ENCODE measurements at places on chromosomes 5 and 9.

DNA sequence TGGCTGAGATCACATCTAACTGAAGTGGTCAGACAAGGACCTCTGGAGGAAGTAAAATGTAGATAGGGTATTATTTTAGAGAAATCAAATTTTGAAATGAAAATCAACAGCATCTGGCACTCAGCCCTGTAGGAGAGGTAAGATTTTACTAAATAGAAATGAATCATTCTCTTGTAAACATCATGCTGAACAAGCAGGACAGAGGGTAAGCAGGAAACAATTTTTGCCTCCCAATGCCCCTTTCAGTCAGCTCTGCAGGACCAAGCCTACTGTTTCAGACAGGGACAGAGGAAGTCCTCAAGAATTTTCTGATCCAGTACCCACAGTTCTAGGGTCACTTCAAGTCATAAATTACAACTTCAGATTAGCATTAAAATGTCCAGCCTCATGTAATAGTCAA is 190.1 kb downstream of the ESM1 start:
- no peak for DNase-seq

GRCh38 chr9:90124961-90125360 is 517.7 kb downstream of the DIRAS2 start:
- no peak for DNase-seq

- DNase-seq, result peak; percentile 82
Observed at GRCh38 chr9:135602789-135603481, 36.4 kb downstream of the GLT6D1 start.

GRCh38 chr9:90783552-90783951 is 18.1 kb upstream of the SYK start:
- DNase-seq, result no peak

- no peak for DNase-seq
Observed at GRCh38 chr5:61308712-61309111, 23.3 kb upstream of the ZSWIM6 start.

DNA sequence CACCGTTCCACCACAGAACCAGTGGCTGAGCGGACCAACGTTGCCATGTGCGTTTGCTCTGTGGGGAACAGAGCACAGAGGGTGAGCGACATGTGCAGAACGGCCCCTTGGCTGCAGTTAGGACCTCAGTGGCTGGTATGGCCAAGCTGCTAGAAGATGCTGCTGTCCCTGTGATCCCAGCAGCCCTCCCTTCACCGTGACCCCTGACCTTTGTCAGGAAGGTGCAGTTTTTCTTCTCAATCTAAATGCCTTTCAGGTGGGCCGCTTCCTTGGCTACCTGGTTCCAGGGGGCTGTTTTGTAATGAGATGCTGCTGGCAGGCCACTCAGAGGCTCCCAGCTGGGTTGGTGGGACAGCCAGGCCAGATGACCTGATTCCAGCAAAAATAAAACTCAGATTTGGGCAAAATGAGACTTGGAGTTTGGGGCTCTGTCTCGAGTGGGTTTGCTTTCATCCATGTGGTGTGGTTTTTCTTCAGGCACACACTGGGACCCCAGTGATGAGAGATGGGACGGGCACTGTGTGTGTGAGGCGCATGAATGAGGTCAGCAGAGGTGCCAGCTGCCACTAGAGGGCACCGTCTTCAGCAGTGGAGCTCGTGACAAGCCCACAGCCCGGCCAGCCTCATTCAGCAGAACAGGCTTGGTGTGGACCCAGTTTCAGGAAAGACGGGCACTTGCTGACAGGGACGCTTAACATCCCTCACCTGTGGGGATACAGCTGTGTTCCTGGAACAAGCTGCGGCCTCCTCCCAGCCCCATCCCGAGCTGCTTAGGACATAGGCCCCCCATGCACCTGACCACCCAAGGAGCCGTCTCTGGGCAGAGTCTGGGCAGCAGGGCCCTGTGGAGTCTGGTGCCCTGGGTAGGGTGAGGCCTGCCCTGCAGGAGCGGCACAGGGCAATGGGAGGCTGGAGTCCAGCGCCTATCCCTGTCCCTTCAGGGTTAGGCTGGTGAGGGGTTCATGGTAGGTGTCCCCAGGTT is 4.1 kb downstream of the MRPS2 start:
- DNase-seq, result peak; percentile 64

- DNase-seq, result no peak
Observed at GRCh38 chr5:179215576-179215975, 129.7 kb downstream of the ADAMTS2 start.

GRCh38 chr5:22102823-22103359 is 750.3 kb downstream of the CDH12 start:
- DNase-seq, result no peak

DNA sequence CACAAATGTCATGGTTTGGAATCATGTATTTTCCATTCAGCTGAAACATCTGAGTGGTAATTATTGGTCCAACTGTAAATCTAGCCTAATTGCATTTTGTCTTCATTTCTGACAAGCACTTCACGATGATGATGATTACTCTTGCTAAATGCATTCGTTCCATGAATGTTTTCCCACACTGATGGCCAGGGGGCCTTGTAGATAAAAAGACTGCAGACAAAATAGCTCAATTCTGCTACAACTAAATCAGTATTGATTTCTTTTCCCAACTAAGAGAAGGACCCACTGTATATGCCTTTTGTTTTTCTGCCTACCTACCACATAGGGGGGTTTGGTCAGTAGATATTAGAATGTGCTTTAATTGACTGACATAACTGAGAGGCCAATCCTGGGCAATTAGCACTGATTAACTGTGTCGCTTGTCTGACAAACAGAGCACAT is 1351.3 kb upstream of the NUDT12 start:
- DNase-seq, result no peak

DNA sequence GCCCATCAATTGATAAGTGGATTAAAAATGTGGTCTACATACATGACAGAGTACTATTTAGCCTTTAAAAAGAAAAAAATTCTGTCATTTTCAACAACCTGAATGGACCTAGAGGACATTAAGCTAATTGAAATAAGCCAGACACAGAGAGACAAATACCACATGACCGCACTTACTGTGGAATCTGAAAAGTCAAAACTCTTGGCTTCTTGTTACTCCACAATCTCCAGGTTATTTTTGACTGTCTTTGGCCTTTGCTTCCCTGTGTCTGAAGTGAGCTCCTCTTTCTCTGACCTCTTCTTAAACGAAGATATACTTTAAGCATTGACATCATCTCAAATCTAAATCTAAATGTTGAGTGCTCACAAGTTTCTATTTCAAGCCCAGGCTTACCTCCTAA is 265.5 kb upstream of the ADRA1B start:
- no peak for DNase-seq

DNA sequence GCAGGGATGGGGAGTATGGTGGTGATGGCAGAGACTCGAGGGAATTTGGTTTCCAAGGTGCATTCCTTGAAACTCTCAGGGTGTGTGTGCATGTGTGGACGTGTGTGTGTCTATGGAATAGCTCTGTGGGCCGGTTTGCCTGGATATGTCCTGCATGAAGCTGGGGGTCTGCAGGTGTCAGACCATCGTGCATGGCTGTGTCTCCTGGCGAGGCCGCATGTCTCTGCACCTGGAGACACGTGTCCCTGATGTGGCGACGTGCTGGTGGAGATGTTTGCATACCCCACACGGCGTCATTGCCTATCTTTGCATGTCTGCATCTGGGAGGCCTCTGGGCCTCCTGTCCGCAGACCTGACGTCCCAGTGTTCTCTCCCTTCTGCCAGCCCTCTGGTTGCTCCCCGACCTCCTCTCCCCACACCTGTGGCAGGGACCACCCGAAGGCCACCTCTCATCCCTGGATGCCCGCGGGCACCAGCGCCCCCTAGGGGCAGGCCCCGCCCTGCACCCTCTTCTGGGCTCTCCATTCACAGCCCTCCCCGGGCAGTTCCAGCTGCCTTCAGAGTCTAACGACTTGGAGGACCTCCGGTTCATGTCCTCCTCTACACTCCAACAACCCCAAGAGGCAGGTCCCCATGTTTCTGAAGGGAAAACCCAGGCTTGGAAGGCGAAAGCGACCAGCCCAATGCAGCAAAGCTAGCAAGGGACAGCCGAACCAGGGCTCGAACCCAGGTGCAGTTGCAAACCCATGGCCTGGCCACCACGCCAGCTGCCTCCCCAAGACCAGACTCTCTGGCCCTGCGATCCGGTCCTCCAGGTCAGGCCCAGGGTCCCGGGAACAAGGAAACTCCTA is 88.6 kb downstream of the LMX1B start:
- peak; percentile 66 for DNase-seq

GRCh38 chr5:50666261-50667022 is at the start of gene PARP8:
TSS of gene PARP8 (plus strand) at chr5:50666637. CDS start at chr5:50667096, 459 bp downstream.
- peak; percentile 68 for DNase-seq

DNA sequence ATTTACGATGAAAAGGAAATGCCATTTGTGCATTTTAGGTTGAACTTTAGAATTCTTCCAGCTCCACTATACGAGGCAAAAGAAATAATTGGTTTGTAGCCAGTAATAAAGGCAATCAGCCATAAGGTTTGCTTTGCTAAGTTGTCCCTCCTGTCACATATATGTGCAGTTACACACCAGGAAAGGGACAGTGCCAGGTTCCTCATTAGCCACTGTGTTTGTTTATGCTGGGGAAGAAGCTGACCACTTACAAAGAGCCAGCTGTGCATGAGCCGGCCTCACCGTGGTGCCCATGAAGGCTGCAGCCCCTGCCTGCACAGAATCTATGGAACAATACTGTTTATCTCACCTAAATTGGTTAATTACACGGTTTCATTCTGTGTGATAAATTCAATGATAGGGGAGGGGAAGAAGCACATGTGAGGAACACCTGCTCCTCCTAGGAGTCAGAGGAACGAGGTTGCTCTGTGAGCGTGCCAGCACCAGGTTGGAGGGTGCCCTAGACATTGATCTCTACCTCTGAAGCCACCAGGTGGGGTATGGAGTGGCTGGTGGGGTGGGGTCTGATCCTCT is 173.8 kb upstream of the DAP start:
- no peak for DNase-seq

- DNase-seq, result no peak
Observed at GRCh38 chr5:171579976-171580411, 160.5 kb downstream of the FGF18 start.

DNA sequence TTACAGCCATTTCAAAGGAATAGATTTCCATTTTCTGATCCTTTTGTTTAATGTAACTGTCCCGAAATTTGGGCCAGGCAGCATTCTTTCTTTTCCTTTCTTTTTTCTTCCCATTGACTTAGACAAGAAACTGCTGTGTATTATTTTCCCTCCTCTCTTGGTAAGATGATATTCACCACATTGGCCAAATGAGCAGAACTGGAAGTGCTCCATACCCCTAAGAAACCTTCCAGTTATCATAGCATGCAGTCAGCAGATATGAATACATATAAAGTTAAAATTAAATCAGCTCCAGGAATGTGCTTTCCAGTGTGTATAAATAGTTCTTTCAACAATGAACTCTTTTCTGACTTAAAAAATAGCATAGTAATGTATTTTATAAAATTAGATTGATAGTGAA is 168.5 kb upstream of the GAS1 start:
- DNase-seq, result no peak

- no peak for DNase-seq
Observed at GRCh38 chr5:31452314-31452713, 79.6 kb downstream of the DROSHA start.

DNA sequence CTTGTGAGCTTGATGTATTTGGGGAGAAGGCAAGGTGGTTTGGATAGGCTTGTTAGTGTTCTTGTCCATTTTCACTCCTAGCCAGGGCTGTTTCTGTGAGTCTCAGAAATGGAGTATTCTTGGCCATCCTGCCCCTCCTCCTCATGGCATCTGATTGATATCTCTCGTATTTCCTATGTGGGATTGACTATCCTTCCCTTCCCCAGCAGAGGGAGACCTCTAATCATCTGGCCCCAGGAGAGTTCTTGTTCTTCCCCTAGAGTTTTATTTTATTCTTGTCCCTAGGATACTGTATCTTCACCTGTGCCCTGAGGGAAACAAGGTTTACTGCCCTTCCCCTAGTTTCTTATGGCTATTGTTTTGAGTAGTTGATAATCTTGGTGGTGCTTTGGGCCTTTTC is 114.4 kb downstream of the VPS13A start:
- no peak for DNase-seq

GRCh38 chr5:38922199-38922598 is 76.4 kb downstream of the OSMR start:
- peak; percentile 62 for DNase-seq

GRCh38 chr5:56299212-56299611 is 66.1 kb upstream of the ANKRD55 start:
- DNase-seq, result no peak
